ENCODE measurements at places on chromosomes 1 and 21.

DNA sequence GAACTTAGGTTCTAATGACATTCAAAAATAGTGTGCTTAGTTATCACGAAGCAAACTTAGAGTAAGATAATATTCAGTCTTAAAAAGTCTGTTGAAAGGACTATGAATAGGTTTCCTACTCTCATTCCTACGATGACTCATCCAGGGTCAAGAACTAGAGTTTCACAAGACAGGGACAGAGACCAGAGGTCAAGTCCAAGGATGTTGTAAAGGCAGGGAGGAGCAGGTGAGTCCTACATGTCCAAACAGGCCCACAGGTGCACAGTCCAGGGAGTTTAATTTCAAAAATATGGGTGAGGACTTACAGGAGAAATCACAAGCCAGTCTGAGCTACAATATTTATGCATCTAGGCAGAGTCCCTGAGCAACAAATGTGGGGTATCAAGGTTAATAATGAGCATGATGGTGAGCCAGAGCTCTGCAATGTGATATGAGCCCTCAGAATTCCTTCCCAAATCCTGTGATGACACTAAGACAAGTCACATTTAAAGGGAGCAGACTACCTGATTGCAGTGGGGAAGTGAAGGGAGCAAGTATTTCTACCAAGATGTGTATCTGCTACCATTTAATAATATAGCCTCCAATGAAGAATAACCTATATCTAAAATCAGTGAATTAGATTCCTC is 100.0 kb upstream of the NRIP1 start:
- DNase-seq: no peak

GRCh38 chr1:85495556-85495955 is 30.6 kb upstream of the DDAH1 start:
- DNase-seq: no peak

DNA sequence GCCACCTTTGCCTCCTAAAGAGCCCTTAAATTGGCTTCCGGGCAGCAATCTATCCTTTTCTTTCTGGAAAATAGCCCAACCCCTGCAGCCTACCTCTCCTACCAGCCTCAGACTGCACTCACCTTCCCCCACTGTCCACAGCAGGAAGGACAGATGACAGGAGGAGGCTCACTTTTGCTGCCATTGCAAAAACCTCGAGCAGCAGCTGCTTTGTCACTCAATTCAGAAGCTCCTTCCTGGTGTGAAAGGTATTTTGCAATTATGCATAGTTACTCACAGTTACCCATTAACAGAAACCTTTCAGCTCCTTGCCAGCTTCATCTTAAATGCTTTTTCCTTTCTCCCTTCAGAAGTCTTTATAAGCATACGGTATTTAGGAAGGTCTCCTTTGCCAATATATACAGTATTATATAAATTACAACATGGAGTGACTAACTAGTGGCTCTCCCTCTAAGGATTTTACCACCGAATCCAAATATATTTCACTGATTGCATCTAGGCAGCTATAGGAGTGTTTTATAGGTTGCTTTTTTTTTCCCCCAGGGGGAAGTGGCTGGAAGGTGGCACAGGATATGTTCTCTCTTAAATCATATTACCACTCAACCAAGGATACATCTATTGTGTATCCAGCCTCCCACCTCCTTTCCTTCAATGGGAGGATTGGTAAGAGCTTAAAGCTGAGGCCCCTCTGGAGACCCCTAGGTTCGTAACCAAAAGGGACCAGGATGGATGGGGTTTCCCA is 142.1 kb upstream of the IPO9 start:
- no peak for DNase-seq

DNA sequence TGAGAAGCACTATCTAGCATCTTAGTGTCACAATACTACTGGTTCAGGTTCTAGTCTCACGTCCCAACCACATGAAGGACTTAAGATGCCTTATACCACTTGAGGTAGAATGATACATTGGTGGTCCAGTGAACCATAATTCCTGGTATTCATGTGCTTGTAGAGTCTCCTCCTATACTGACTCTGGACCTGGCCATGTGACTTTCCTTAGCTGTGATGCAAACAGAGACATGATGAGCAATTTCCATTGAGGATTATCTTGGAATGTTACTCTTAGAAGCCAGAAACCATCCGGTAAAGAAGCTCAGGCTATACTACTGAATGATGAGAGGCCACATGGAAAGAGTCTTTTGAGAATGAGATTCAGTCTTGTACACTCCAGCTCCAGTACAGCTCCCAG is 105.7 kb downstream of the NME7 start:
- DNase-seq: no peak

DNA sequence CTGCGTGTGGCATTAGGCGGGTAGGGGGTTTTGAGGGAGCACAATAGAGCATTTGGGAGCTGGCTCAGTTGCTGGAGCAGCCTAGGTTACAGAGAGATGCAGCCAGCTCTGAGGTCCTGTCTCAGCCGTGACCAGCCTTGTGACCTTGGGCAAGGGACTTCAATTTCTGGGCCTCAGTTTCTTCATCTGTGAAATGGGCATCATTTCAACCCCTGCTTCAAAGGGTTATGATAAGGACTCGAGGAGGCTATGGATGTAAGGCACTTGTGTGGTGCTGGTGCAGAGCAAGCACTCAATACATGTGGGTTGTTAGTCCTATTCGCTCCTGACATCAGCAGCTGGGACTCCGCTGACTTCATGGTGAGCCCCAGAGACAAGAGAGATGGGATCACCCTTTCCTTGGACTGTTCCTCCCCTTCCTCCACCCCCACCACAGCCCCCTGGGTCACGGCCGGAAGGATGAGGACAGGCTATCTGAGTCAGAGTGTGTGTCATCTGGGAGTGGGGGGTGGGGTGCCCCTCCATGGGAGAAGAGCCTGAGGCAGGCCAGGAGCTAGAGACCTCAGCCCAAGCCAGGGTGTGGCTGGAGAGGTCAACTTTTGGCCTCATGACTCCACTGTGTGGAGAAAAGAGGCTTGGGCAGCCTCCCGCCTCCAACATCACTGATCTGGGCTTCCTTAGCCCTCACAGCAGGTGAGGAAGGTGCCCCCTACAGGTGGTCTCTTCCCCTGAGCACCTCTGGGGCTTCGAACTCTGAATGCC is 71.4 kb upstream of the ZBTB40 start:
- DNase-seq: no peak

DNA sequence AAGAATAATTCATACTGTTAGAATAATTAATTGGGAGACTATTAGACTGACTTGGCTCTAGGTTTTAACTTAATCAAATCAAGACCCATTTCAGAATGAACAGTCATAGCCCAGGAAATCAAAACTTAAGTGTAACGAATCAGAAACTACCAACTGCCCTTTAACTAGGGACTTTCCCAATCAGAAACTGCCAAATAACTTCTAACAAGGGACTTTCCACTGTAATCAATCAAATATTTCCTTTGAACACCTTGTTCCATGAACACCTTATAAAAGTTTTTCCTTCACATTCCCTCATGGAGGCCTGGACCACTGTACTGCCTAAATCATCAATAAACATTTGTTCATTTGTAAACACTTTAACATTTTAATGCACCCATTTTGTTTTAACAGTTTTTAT is 1054.7 kb upstream of the TMPRSS15 start:
- no peak for DNase-seq

DNA sequence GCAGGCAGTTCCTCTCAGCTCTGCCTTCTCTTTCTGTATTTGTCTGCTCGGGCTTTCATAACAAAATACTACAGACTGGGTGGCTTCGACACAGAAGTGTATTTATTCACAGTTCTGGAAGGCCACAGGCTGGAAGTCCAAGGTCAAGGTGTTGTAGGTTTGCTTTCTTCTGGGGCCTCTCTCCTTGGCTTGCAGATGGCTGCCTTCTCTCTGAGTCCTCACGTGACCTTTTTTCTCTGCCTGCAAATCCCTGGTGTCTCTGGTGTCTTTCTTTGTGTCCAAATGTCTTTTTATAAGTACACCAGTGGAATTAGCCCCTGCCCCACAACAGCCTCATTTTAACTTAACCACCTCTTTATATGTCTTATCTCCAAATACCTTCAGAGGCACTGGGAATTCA is 250.0 kb downstream of the TM2D1 start:
- no peak for DNase-seq

DNA sequence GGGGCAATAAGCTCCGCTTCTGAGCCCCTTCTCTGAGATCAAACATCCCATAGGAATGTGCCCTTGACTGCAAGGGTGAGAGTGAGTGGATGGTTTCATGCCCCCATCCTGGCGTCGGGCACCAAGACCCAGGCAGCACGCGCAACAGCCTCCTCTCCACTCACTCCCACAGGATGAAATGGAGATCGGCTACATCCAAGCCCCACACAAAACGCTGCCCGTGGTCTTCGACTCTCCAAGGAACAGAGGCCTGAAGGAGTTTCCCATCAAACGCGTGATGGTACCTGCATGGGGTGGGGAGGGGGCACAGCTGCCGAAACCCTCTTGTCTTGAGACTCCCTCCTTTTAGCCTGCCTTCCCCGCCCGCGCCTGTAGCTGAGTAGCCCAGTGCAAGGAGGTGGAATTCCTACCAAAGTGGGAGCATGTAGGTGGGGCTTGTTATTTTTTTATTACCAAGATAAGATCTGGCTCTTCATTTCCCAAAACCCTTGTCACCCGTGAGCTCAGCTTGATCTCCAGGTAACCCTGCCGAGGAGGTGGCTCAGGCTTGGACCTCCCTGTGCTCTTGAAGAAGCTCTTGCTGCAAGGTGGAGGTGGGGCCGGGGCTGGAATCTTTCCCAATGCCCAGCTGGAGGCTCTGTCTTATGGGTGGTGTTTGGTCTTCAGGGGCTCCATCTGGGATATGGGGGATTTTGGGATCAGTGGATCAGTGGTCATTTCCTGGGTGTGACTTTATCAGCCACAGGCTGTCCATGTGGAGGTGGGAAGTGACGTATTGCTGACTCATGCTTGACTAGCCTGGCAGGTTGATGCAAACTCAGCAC is 24.0 kb upstream of the PADI6 start:
- no peak for DNase-seq

DNA sequence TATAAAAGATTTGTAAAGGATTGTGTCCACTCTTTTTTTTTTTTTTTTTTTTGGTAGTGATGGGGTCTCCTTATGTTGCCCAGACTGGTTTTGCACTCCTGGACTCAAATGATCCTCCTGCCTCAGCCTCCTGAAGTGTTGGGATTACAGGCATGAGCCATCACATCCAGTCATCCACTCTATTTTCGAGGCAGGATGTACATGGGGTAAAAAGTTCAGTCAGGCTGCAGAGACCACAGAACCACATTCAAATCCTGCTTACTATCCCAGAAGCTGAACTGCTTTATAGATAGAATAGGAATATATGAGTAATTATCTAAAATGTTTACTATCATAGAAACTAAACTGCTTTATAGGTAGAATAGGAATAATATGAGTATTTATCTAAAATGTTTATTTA is 26.0 kb upstream of the KCNK2 start:
- DNase-seq: no peak

GRCh38 chr1:23403038-23403336 is 21.6 kb downstream of the TCEA3 start:
- DNase-seq: no peak

DNA sequence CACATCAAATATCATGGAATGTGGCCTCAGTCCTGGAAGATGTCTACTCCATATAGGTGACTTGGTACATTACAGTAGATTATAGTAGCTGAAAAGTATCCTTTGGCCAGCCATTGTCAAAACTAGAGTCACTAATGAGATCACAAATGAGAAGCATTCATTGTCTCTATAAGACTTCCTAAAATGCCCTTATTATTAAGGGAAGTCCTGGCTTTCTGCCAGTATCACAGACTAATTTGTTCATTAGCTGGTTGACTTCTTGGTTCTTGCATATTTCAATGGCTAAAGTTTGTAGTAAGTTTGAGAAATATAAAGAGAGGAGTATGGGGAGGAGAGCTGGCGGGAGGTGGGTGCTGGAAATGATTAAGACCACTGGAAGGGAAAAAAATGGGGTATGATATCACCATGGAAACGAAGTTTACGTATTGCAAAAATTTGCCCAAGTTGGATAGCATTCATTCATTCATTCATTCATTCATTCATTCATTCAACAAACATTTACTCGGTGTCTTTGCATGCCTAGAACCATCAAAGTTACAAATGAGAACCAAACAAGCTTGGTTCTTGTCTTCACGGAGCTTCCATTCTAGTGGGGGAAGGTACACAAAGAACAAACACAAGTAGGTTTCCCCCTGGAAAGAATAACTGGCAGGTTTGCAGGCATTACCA is 11.7 kb upstream of the B3GALNT2 start:
- DNase-seq: no peak

DNA sequence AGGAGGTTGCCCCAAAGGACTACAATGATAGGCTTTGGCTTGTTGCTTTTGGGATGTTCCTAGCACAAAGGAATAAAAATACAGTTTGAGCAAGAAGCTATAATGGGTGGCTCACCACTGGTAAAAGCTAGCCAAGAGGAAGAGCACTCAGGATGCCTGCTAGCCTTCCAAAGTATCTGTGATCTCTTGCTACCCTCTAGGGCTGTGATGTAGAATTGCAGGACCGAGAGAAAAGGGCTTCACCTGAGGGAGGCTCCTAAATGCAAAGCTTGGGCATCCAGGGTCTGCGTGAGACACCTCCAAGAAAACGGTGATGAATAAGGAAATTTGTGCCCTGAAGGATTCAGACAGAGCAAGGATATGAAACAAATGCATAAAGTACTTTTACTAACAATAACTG is 17.7 kb downstream of the IVL start:
- no peak for DNase-seq

DNA sequence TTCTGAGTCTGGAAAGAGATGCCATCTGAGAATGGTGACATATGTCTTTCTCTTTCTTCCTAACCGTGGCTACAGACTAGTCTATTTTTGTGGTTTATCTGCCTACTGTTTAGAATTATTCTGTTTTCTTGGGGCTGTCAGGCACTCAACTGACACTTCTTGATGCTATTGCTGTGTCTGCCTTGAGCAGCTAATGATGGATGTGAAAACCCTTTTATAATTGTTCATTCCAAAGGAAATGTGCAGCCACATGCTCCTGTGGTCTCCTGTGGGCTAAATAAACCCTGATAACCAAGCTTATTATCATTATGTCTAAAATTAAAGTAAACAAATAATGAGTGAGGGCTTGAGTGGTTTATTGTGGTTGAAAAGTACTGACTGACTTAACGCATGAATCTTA is 52.7 kb upstream of the CXADR start:
- no peak for DNase-seq

DNA sequence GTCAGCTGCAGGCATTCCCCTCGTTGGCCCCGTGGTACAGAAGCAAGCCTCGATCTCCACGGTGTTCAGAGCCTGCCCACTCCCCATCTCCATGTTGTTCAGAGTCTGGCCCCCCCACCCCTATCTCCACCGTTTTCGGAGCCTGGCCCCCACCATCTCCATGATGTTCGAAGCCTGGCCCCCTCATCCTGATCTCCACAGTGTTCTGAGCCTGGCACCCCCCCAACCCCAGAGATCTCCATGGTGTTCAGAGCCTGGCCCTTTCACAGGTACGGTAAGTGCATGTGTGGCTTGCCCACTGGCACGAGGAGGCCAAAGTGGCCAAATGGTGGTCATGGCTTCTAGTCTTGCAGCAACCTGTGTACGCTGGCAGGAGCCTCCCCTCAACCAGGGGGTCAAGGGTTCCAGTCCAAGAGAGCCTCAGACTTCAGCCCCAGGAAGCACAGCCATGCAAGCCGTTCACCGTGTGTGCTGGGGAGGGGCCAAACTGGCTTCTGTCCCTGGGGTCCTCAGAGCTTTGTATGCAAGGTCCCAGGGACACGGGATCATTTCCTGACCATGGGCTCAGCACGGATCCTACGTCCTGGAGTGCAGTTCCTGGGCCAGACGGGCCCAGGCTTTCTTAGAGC is 13.3 kb upstream of the PCBP3 start:
- DNase-seq: no peak

- DNase-seq: no peak
These were observed 324.0 kb downstream of the NTNG1 start for GRCh38 chr1:107464827-107465226.

GRCh38 chr21:20943561-20943997 is 54.6 kb upstream of the NCAM2 start:
- no peak for DNase-seq

GRCh38 chr1:151982300-151983005 is 11.2 kb downstream of the S100A10 start:
- no peak for DNase-seq
